ENCODE measurements at places on chromosomes 3 and 15.

GRCh38 chr3:49908373-49909199 lies 4.9 kb upstream of the MST1R start:
- peaks cover 7% of the 10 kb centered on the region for H3K4me1 ChIP-seq
- no peak overlapping the region for H3K4me3 ChIP-seq
- no peak overlapping the region for H3K27ac ChIP-seq
- no peaks in the 10 kb centered on the region for H3K27me3 ChIP-seq

- H3K36me3 ChIP-seq, result no peaks in the 10 kb centered on the region
- peaks cover 8% of the 10 kb centered on the region for H3K27me3 ChIP-seq
- no peaks in the 10 kb centered on the region for H3K4me1 ChIP-seq
- no peak overlapping the region for H3K4me3 ChIP-seq
- no peak for ATAC-seq
These were observed 53.4 kb downstream of the DUT start for GRCh38 chr15:48384616-48385015.

DNA sequence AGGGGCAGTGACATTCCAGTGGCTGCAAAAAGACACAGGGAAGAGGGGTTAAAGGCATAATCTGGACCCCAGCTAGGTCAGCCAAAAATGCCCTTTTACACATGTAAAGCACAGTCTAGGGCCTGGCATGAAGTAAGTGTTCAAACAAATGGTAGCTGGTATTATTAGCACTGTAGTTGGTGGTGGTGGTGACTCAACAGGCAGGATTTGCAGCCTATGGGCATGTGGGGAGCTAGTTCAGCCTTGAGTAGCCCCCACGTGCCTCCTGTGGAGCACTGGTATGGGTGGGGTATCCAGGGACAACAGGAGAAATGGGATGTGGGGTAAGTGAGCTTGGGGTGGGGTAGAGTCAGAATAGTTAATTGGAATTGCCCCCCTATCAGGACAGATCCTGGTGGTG lies 27.6 kb downstream of the DNASE1L3 start:
- no peak overlapping the region for H3K4me3 ChIP-seq
- ATAC-seq, result no peak
- peaks cover 7% of the 10 kb centered on the region for H3K4me1 ChIP-seq
- no peaks in the 10 kb centered on the region for H3K27me3 ChIP-seq
- H3K27ac ChIP-seq, result no peak overlapping the region

DNA sequence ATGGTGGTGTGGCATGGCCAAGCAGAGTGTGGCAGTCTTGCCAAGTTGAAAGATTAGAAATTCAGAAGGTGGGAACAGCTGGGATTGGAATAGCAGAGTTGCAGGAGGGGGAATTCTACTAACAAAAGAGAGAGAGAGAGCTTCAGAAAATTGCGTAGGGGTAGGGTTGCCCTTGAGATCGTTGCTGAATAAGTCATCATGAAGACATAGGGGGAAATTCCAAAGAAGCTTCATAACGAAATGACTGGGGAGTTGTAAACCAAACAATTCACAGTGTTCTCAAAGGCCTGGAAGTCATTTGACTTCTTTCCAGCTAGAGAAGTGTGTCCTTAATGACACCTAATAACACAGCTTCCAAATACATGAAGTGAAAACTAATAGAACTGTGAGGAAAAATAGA lies 26.3 kb upstream of the TIPARP start:
- peak; percentile 70 for ATAC-seq
- H3K4me1 ChIP-seq, result peaks cover 6% of the 10 kb centered on the region
- H3K27ac ChIP-seq, result no peak overlapping the region
- H3K4me3 ChIP-seq, result no peak overlapping the region
- peaks cover 4% of the 10 kb centered on the region for H3K27me3 ChIP-seq
- no peaks in the 10 kb centered on the region for H3K36me3 ChIP-seq

- ATAC-seq, result no peak
- H3K27me3 ChIP-seq, result no peaks in the 10 kb centered on the region
- H3K4me3 ChIP-seq, result no peak overlapping the region
- H3K27ac ChIP-seq, result no peak overlapping the region
- no peaks in the 10 kb centered on the region for H3K36me3 ChIP-seq
- H3K4me1 ChIP-seq, result no peaks in the 10 kb centered on the region
These were observed 256.0 kb upstream of the STAC start for GRCh38 chr3:36124118-36124796.

- no peak overlapping the region for H3K4me3 ChIP-seq
- H3K36me3 ChIP-seq, result no peaks in the 10 kb centered on the region
- no peak overlapping the region for H3K27ac ChIP-seq
- no peak for ATAC-seq
- H3K27me3 ChIP-seq, result no peaks in the 10 kb centered on the region
These were observed 1122.2 kb downstream of the TBL1XR1 start for GRCh38 chr3:176075046-176075445.

- ATAC-seq, result no peak
- H3K27me3 ChIP-seq, result peaks cover 14% of the 10 kb centered on the region
- H3K36me3 ChIP-seq, result no peaks in the 10 kb centered on the region
- no peak overlapping the region for H3K27ac ChIP-seq
These were observed 33.5 kb downstream of the PRR23E start for GRCh38 chr3:127226457-127226856.

GRCh38 chr3:69944931-69945493 lies 54.5 kb upstream of the SAMMSON start:
- H3K27me3 ChIP-seq, result no peaks in the 10 kb centered on the region
- no peak overlapping the region for H3K27ac ChIP-seq
- no peak for ATAC-seq

- H3K4me1 ChIP-seq, result no peaks in the 10 kb centered on the region
- no peaks in the 10 kb centered on the region for H3K36me3 ChIP-seq
- H3K27me3 ChIP-seq, result no peaks in the 10 kb centered on the region
- H3K27ac ChIP-seq, result no peak overlapping the region
These were observed 125.2 kb downstream of the CNTN3 start for GRCh38 chr3:74489050-74489792.

GRCh38 chr15:38103564-38103963 lies 149.1 kb upstream of the SPRED1 start:
- no peaks in the 10 kb centered on the region for H3K36me3 ChIP-seq
- H3K4me1 ChIP-seq, result no peaks in the 10 kb centered on the region
- no peak overlapping the region for H3K27ac ChIP-seq
- peaks cover 7% of the 10 kb centered on the region for H3K27me3 ChIP-seq
- ATAC-seq, result no peak

- no peaks in the 10 kb centered on the region for H3K4me1 ChIP-seq
- H3K27me3 ChIP-seq, result peaks cover 9% of the 10 kb centered on the region
- ATAC-seq, result no peak
- H3K4me3 ChIP-seq, result no peak overlapping the region
- H3K27ac ChIP-seq, result no peak overlapping the region
- H3K36me3 ChIP-seq, result no peaks in the 10 kb centered on the region
These were observed 154.9 kb downstream of the EBLN2 start for GRCh38 chr3:73216310-73216709.

GRCh38 chr3:9064850-9065249 lies 101.6 kb upstream of the RAD18 start:
- no peaks in the 10 kb centered on the region for H3K4me1 ChIP-seq
- no peak overlapping the region for H3K27ac ChIP-seq
- no peak for ATAC-seq
- H3K27me3 ChIP-seq, result peaks cover 3% of the 10 kb centered on the region
- H3K4me3 ChIP-seq, result no peak overlapping the region

- H3K36me3 ChIP-seq, result no peaks in the 10 kb centered on the region
- H3K27ac ChIP-seq, result no peak overlapping the region
- no peak for ATAC-seq
- H3K4me1 ChIP-seq, result no peaks in the 10 kb centered on the region
These were observed 186.2 kb downstream of the GOLGA6L6 start for GRCh38 chr15:20355256-20355868.

DNA sequence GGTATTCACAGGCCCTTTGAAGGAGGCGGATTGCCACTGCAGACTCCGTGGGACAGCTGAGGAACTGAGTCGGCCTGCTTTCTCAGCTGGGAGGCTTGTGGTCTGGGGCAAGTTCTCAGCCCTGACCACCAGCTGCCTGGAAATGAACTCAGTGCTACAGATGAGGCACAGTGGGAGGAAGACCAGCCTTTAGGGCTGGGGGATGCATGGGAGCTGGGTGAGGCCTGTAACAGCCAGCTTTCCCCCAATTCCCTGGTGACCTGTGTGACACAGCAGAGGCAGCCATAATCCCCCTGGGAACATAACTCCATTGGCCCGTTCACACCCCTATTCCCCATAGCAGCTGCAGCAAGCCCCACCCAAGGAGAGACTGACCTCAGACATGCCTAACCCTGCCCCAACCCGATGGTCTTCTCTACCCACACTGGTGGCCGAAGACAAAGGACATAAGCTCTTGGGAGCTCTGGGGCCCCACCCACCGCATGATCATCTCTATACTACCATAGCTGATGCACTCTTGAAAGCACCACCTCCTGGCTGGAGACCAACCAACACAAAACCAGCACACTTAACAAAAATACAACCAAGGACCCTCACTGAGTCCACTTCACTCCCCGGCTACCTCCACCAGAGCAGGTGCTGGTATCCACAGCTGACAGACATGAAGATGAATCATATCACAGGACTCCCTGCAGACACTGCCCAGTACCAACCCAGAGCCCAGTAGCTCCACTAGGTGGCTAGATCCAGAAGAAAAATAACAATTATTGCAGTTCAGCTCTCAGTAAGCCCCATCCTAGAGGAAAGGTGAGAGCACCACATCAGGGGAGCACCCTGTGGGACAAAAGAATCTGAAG lies 24.9 kb downstream of the ZMAT3 start:
- no peaks in the 10 kb centered on the region for H3K27me3 ChIP-seq
- peaks cover 19% of the 10 kb centered on the region for H3K4me1 ChIP-seq
- peak overlapping the region; percentile 31 for H3K27ac ChIP-seq
- peak; percentile 67 for ATAC-seq
- H3K4me3 ChIP-seq, result no peak overlapping the region

- no peaks in the 10 kb centered on the region for H3K36me3 ChIP-seq
- no peak for ATAC-seq
- no peaks in the 10 kb centered on the region for H3K4me1 ChIP-seq
- H3K4me3 ChIP-seq, result no peak overlapping the region
These were observed 38.5 kb downstream of the EPHB1 start for GRCh38 chr3:134833453-134834163.

DNA sequence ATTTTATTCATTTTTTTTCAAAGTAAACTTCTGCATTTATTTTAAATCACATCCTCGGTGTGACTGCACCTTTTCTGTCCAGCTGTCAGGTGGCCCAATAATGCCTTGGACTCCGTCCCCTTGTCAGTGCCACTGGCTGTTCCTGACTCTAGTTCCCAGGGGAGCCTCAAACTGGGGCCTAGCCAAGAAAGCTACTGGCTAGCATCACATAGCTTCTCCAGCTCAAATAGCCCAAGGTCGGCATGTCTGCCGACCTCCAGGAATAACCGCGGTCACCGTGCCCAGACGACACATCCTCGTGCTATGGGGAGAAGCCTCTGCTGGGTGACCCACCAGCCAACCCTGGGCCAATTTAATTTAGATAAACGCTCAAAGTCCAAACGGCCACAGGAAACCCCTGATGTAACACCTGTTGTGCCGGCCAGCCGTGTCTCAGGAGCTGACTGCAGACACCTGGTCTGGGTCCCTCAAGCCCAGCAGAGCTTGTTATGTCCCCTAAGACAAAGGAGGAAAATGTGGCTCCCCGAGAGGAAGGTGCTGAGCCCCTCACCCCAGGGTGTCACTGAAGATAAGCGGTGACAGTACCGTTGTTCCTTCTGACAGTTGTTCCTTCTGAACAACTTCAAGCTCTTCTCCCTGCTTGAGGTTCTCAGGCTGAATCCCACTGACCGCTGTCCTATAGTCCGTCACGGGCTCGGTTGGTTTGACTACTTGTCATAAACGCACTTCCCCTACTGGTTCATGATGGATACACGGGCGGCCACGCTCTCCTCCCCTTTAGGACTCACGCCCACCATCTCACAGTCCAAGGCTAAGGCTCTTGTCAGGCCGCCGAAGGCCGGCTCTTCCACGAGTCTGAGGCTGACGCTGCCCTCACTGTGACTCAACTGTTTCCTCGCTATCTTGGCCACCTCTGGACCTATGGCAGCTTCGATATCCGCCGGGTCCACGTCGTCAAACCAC lies 126.2 kb downstream of the KLF13 start:
- no peak overlapping the region for H3K4me3 ChIP-seq
- H3K4me1 ChIP-seq, result peaks cover 14% of the 10 kb centered on the region
- H3K27me3 ChIP-seq, result no peaks in the 10 kb centered on the region
- H3K36me3 ChIP-seq, result no peaks in the 10 kb centered on the region
- no peak overlapping the region for H3K27ac ChIP-seq

DNA sequence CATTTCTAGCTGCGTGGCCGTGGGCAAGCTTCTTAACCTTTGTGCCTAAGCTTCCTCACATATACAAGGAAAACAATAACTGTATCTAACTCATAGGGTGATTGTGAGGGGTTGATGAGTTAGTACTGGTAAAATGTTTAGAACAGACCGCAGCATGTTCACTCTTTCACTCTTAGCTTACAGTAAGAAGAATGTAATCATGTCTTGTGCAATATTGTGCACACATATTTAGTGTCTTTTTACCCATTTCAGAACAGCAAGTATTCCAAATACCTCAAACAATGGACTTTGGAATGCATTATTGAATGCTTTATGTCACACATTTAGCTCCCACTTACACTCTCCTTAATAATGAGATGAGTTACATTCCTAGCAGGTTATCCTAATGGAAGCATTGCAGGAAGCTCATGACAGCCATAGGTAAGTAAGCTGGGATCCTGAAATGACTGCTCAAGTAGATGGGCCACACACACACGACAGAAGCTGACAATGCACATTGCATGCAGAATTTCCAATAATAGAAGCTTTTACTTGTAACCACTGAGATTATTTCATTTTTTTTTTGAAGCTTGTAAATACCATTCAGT lies 468.9 kb upstream of the WNT5A start:
- H3K27me3 ChIP-seq, result no peaks in the 10 kb centered on the region
- H3K4me3 ChIP-seq, result no peak overlapping the region
- H3K27ac ChIP-seq, result no peak overlapping the region
- no peaks in the 10 kb centered on the region for H3K4me1 ChIP-seq
- H3K36me3 ChIP-seq, result no peaks in the 10 kb centered on the region
- no peak for ATAC-seq

DNA sequence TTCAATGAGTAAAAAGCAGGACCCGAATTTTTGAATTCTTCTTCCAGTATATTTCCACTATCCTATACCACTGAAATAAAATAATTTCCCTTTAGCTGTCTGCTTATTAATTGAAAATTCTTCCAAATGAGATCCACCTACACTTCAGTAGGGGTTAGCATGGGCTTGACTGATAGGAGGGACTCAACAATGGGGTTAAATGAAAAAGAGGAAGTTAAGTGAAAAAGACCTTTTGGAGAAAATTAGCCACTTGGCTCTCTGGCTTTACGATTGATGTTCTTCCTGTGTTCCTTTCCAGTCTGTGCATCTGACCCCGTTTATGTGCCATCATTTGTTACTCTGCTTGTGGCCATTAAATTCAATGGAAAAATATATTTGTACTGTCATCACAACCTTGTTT lies 54.0 kb upstream of the GCNT3 start:
- H3K27me3 ChIP-seq, result no peaks in the 10 kb centered on the region
- no peak overlapping the region for H3K27ac ChIP-seq
- no peaks in the 10 kb centered on the region for H3K36me3 ChIP-seq
- H3K4me1 ChIP-seq, result no peaks in the 10 kb centered on the region
- no peak overlapping the region for H3K4me3 ChIP-seq
